ENCODE measurements at places on chromosomes 1 and 21.

GRCh38 chr21:43376478-43376882, 50.5 kb downstream of the SIK1 start:
- no peak for DNase-seq

DNA sequence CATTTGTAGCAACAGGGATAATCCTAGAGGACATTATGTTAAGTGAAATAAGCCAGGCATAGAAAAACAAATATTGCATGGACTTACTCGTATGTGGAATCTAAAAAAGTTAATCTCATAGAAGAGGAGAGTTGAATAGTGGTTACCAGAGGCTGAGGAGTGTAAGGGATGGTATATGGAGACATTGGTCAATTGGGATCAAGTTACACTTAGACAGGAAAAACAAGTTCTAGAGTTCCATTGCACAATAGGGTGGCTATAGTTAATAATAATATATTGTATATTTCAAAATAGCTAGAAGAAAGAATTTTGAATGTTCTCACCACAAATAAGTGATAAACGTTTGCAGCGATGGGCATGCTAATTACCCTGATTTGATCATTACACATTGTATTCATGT, 354.6 kb downstream of the SEC16B start:
- DNase-seq: no peak

DNA sequence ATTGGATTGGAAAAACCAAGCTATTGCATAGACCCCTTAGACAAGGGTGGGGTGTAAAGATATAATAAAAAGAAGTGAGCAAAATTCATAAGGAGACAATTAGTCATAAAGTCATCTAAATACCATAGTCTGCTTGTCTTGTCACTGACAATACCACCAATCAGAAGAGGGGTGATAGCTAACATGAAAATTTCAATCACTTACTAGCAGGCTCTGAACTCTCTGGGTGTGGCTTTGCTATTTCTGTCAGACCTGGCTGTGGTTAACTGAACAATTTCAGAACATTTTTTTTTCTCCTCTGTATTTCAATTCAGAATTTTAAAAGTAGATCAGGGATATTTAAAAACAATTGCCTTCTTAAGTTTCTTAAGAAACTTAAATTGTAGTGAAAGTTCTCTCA, 158.5 kb upstream of the PRMT6 start:
- DNase-seq: no peak

- no peak for DNase-seq
Observed at GRCh38 chr21:32580949-32581348, 4.4 kb downstream of the TCP10L start.

DNA sequence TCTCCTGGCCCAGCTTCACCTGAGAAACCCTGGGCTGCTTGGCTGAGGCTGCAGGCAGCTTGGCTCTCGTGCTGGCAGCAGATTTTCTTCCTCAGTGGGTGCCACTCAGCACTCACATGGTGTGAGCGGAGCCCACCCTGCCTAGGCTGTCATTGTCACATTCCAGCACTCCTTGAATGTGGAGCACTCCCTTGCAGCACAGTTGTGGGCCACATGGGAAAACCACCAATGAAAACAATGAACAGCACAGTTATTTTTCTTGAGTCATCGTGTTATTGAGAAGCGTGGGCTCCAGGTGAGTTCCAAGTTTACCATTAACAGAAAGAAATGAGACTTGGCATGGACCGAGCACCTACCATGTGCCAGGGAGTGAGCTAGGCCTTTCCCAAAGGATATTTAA, 27.2 kb upstream of the TRIM67 start:
- no peak for DNase-seq

- DNase-seq: no peak
Observed at GRCh38 chr1:30011970-30012369, 711.4 kb downstream of the MATN1 start.

DNA sequence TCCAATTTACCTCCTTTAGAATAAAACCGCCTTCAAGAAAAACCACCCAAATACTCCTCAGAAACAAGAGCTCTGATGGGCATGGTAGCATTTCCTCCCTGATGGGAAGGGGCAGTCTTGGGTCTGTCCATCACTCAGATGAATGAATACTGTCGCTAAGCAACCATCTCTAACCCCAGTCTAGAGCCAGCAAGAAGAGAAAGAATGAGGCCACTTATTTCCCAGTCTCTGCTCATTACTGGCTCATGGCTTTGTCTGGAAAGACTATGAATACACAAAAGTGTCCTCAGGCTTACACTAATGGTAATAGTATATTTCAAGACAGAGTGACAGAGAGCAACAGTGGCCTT, 51.0 kb upstream of the F3 start:
- DNase-seq: no peak

DNA sequence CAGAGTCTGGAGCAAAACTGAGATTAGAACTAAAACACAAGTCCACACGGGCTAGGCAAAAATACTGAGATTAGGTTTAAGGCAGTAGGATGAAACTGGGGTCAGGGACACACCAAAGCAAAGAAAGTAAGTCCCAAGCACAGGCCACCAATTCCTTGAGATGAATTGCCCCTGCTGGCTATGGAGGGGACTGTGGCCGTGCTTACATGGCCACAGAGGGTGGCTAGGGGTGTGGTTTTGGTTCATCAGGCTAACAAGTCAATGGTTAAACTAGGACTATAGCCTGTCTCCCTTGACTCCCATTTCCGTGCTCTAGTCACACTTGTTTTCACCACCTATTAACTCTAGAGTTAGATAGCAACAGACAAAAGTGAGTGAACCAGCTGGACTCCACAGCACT, 394.8 kb downstream of the PBX1 start:
- DNase-seq: no peak

- DNase-seq: no peak
Observed at GRCh38 chr1:8797216-8797615, 20.2 kb downstream of the RERE start.

GRCh38 chr1:245880754-245881403, 626.2 kb downstream of the SMYD3 start:
- DNase-seq: no peak

GRCh38 chr1:203450479-203451149, 25.0 kb upstream of the PRELP start:
- DNase-seq: no peak

- no peak for DNase-seq
Observed at GRCh38 chr1:50605186-50605875, 182.1 kb upstream of the DMRTA2 start.

Data from stimulated activated CD4-positive, alpha-beta T cell treated with anti-CD3 and anti-CD28 coated beads, Interleukin-1b, Interleukin-23, amount 100 ng/mL, for 1 hour (primary cell).